Endodermal cell (in vitro differentiated cells): ENCODE measurements at places on chromosomes 7 and 10.

DNA sequence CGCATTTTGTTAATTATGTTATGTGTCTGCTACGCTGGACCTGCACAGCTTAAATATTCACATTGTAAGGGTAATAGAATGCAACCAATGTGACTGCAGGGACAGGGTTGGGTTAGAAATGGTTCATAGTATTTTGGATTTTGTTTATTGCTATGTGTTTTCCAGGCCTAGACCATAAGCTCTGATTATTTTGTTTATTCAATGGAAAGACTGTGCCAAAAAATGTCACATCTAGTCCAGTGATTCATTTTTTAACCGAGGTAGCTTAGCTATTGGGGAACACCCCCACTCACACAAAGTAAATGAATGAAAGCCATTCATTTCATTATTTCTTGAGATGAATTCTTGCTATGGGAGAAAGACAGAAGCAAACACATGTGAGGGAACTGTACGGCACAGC is 516.5 kb upstream of the ANKRD30A start:
- no peak for DNase-seq

DNA sequence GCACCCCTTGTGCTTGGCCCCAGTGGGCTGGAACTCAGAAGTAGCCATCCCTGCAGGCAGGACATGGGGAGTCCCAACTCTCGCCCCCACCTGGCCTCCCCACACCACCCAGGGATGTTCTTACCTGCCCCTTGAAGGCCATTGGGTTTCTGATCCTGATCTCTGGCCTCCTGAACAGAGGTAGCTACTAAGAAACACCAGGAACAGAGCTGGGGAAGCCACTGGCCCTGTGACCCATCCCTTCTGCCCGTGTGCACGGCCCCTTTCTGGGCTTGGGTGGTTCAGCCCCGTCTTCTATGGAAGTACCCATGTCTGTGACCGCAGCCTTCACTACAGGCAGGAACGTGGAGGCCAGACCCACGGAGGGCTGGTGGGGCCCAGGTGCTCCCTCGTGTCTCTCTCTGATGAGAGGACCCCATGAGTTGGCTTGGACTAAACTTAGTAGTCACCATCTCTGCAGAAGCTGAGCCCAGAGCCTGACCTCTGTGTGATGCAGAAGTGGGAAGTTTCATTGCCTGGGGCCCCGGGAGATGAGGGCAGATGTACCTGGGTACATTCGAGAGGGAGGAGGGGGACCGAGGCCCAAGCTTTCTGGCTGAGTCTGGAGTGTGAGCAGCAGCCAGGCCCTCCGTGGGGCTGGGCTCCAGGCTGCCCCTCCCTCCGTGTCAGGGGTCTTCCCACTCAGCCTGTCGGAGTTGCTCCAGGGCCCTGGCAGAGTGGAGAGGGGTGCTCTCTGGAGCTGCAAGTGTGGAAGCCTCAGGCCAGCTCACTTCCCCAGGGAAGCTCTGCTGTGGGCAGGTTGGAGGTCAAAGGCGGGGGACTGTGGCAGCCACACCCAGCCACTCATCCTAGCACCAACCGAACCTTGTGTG is 81.0 kb downstream of the MKI67 start:
- no peak for DNase-seq

DNA sequence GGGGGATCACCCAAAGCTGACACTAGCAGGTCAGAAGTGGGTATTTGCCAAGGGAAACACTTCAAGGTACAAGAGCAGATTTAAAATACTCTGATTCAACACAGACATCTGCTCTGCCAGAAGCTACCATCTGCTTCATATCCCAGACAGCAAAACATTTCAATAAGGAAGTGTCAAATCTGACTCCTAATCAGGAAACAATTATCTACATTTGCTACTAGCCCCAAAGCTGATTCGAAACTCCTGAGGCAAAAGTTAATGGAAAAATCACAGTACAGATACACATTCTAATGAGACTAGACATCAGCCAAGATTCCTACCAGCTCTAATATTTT is 48.9 kb downstream of the PARD3 start:
- DNase-seq, result no peak

DNA sequence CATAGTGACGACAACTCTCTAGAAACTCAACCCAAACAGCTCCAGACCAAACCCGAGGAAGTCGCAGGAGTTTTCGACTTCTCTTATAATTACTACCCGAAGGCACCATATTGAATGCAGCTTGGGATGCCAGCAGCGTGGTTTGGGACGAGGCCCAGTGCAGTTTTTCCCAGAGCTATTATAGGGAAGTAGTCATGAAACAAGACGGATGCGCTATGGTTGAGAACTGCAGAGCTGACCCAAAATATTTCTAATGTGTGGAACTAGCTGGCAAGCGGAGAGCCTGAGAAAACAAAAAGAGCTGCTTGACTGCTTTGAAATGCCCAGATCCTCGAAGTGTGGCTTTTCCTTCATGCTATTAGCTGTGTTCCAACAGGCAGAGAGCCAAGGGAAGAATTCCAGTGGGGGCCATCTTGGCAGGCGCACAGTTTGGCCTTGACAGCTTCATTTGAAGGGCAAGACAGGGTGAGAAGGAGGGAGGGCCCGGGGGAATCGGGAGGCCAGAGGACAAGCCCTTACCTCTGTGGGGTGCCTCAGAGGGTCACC is 122.7 kb downstream of the CUL2 start:
- DNase-seq, result no peak

DNA sequence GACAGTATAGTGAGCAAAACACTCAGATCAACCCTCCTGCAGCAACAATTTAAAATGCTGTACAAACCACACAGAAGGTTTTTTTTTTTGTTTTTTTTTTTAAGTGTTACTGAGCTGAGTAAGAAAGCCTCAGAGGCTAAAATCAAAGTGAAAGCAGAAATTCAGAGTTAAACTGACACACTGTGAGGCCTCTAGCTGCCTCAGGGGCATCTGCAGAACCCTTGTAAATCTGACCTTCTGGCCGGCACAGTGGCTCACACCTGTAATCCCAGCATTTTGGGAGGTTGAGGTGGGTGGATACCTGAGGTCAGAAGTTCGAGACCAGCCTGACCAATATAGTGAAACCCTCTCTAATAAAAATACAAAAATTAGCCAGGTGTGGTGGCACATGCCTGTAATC is 7.4 kb upstream of the GNA12 start:
- no peak for DNase-seq

DNA sequence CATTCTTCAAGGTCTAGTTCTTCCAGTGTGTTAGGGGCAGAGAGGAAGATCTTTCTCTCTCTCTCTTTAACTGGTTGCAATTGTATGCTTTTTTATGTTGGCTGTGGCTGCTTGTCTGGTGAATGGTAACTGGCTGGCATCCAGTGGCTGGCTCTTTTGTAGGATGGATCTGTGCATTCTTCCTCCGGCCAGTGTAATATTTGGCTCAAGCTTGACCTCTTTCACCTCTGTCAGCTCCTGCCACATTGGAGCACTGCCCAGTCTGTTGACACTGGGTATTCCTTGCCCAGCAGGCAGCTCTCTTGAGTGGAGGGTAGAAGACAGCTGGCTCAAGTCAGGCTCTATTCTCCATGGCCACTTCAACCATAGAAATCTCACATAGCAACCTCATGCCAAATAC is 528.3 kb downstream of the PHTF2 start:
- no peak for DNase-seq

DNA sequence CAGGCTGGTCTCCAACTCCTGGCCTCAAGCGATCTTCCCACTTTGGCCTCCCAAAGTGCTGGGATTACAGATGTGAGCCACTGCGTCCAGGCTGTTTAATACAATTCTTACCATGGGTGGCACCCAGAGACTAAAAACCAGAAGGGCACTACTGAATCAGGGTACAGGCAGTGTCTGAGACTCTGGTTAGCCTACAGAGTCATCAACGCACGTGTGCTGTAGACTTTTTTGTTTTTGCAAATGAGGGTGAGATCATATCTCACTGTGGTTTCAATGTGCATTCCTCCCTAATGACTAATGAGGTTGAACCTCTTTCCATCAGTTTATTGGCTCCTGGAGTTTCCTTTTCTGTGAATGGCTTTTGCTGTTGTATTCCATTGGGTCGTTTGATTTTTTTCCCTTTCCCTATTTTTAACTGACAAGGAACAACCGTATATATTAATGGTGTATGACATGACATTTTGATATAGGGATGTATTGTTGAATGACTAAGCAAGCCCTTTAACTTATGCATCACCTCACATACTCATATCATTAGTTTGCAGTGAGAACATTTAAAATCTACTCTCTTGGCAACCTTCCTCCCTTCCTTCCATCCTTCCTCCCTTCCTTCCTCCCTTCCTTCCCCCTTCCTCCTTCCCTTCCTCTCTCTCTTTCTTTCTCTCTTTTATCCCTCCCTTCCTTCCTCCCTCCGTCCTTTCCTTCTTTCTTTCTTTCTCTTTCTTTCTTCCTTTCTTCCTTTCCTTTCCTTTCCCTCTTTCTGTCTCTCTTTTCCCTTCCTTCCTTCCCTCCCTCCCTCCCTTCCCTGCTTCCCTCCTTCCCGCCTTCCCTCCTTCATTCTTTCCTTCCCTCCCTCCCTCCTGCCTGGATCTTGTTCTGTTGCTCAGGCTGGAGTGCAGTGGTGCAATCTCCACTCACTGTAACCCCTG is 9.3 kb upstream of the TMEM270 start:
- DNase-seq, result no peak

GRCh38 chr10:82813856-82814255 is 938.9 kb downstream of the NRG3 start:
- no peak for DNase-seq

GRCh38 chr10:123429706-123430221 is 236.4 kb upstream of the GPR26 start:
- DNase-seq, result peak; percentile 10

GRCh38 chr7:123665896-123666295 is 10.2 kb downstream of the LMOD2 start:
- no peak for DNase-seq

- DNase-seq, result no peak
These were observed 401.9 kb downstream of the PARD3 start for GRCh38 chr10:34413214-34413613.

DNA sequence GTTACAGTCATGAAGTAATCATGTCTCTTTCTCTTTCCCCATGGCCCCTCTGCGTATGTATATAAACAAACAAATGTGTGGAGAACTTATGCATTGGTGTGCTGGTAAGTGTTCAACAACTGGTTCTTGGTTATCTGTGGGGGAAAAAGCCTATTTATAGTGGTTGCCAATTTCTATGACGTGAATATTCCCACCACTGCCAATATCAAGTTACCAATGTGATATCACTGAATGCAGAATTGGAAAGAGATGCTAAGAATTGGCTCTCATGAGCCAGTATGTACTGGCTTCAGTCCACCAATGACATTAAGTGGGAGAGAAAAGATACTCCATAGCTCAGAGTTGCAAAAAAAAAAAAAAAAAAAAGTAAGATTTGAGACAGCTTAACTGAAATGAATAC is 399.7 kb downstream of the REEP3 start:
- no peak for DNase-seq

DNA sequence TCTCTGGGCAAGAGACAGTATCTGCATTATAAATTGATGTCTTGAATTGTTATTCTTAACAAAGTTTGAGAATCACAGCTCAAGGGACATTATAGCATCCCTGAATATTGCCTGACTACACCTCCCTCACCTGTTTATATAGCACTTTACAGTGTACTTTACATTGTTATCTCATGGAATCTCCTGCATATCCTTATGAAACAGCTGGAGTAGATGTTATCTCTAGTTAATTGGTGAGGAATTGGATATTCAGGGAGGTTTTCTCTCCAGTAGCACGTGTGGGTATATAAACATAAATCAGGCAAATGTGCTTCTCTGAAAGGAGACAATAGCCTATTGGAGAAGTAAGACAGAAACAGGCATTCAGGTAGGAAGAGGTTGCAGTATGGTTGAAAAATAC is 117.2 kb downstream of the SRI start:
- DNase-seq, result no peak

DNA sequence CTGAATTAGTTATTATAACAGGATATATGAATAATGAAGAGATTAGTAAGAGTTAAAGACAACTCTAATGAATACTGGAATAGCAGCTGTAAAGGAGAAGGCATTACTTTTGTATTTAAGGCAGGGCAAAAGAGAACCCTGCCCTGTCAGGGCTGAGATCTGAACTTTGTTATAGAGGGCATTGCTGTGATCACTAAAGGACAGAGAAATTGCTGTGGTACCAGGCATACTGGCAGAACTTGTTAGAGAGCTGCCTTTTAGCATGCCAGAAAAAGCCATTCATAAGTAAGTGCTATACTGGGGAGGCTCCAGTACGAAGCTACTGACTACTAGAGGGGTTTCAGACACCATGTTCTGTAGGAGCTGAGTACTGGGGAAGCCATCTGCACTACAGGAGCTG is 481.8 kb downstream of the SEMA3D start:
- DNase-seq, result no peak

DNA sequence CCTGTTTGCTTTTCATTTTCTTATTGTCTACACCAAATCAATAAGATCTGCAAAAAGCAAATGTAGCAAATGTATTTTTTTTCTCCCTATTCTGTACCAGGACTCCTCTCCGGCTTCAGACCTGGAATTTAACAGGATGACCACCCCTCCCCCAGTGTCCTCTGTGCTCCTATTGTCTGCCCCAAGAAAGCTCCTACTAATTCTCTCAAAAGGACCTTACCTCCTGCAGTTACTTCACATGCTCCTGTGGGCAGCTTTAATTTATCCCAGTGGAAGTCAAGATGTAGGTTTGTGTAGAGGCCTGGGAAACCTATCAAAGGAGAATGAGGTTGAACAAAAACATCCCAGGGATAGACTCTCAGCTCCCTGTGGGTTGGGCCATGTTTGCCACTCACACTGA is 31.3 kb downstream of the PLXNA4 start:
- peak; percentile 78 for DNase-seq

GRCh38 chr7:73967832-73968290 is 60.1 kb upstream of the ELN start:
- no peak for DNase-seq

DNA sequence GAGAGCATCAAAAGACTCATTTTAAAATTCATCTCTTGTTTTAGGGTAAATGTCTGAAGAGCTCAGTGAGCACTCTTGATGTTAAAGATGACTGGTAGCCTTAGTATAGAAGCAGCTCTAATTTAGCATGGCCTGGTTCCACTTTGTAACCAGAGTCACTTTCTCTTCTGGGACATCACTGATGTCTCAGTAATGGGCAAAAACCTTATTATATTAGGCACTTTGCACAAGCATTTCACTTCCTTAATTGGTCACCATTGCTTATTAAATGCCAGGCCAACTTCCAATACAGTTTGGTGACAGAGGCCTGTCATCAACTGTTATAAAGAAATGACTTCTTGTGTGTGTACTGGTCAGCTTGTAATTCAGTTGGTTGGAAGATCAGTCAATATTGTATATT is 53.0 kb downstream of the STEAP1B start:
- DNase-seq, result no peak

DNA sequence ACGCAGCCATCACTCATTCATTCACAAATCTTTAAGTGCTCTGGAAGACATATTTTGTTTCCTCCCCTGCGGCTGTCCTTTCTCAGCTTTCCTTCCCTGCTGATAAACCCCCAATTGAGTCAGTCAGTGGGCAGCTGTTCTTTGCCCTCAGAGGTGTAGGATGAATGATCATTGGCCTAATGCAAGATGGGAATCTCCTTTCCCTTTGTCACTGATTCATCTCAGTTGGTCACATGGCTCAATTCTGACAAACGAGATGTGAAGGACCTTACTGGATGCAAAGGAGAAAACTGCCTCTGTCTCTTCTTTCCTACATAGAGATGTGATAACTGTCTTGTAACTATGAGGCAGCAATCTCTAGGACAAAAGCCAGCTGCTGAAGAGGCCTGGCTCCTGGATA is 44.6 kb downstream of the COL28A1 start:
- no peak for DNase-seq

- DNase-seq, result no peak
These were observed 16.7 kb downstream of the PPP1R3C start for GRCh38 chr10:91616137-91616536.

GRCh38 chr7:124088590-124088989 is 55.7 kb upstream of the TMEM229A start:
- DNase-seq, result no peak

- DNase-seq, result no peak
These were observed 1.7 kb upstream of the CCDC201 start for GRCh38 chr7:45874408-45875131.
